ENCODE measurements at places on chromosomes 13 and 19. TPM values are rescaled to one million over a fixed set of nuclear protein-coding genes. Genes with fewer than 3 reads are reported as not detected.

Gene PPP1R13L
- polyA plus RNA-seq, result 14.9 TPM

Gene ATP8A2
- 13.2 TPM for polyA plus RNA-seq

Gene VSTM1
- polyA plus RNA-seq, result not detected

Gene COL4A2
- polyA plus RNA-seq, result 384 TPM

Gene LGALS7
- polyA plus RNA-seq, result not detected

Gene SEMA6B
- 2.1 TPM for polyA plus RNA-seq

Gene GNG14
- polyA plus RNA-seq, result 0.55 TPM

DNA sequence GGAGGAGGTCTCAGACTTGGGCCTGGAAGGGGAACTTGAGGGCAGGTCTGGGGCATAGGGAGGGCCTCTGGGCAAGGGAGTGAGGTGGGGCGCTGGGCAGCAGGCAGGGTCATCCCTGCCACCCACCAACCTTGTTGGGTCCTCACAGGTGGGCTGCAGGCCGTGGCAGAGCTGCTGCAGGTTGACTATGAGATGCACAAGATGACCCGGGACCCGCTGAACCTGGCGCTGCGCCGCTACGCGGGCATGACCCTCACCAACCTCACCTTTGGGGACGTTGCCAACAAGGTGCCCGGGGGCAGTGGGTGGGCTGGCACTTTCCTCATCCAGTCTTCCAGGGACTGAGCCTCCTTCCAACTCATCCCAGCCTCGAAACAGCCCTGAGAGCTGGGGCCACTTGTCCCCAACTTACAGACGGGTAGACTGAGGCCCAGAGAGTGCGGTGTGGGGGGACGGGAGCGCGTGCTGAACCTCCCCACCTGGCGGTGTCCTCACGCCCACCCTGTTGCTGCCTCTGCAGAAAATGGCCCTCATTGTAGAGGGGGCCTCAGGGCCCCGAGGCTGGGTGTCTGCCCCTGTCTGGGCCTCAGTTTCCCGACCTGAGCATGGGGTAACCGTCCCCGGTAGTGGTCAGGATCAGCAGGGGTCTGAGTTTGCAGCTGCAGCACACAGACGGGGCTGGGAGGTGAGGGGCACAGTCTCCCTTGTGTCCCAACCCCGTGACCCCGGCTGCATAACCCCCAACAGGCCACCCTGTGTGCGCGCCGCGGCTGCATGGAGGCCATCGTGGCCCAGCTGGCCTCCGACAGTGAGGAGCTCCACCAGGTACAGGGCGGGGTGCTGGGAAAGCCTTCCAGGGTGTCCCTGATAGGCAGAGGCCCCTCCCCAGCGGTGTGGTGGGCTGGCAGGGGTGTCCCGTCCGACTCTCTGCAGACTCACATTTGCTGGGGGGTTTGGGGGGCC, 10.4 kb downstream of the APC2 start:
- peaks cover 57% of the 10 kb centered on the region for H3K27me3 ChIP-seq
- no peaks in the 10 kb centered on the region for H3K4me1 ChIP-seq
- H3K36me3 ChIP-seq, result peaks cover 14% of the 10 kb centered on the region

GRCh38 chr19:2343289-2343982, 15.0 kb downstream of the SPPL2B start:
- no peaks in the 10 kb centered on the region for H3K27me3 ChIP-seq
- DNase-seq, result no peak
- H3K4me3 ChIP-seq, result no peak overlapping the region

GRCh38 chr13:30093236-30093635, 214.1 kb downstream of the KATNAL1 start:
- no peaks in the 10 kb centered on the region for H3K4me1 ChIP-seq
- H3K27me3 ChIP-seq, result no peaks in the 10 kb centered on the region
- no peak overlapping the region for H3K4me3 ChIP-seq
- DNase-seq, result no peak

DNA sequence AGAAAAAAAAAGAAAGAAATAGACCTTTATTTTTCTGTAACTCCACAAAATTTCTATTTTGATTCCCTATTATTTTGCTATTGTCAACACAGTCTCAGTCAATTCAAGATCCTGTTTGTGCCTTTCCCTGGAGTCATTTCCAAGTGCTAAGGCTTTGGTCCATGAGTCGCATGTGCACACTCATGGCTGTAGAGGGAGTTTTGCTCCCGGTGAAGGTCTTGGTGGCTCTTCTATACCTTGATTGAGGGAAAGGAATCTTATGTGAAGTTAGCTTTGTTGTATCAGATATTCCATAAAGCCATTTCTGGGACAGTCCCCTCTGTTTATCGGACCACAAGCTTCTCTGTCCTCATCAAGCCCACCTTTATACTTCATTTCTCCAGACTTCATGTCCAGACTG, 58.7 kb upstream of the ALOX5AP start:
- DNase-seq, result no peak
- H3K36me3 ChIP-seq, result no peaks in the 10 kb centered on the region
- H3K4me1 ChIP-seq, result peaks cover 7% of the 10 kb centered on the region
- no peaks in the 10 kb centered on the region for H3K27me3 ChIP-seq

GRCh38 chr19:58042495-58043340, 8.9 kb downstream of the ZSCAN1 start:
- no peak overlapping the region for H3K27ac ChIP-seq
- DNase-seq, result no peak
- H3K4me3 ChIP-seq, result no peak overlapping the region
- no peaks in the 10 kb centered on the region for H3K36me3 ChIP-seq

GRCh38 chr19:46066471-46066870, 25.7 kb upstream of the IGFL4 start:
- no peak for DNase-seq
- H3K4me3 ChIP-seq, result no peak overlapping the region
- H3K4me1 ChIP-seq, result no peaks in the 10 kb centered on the region
- H3K27me3 ChIP-seq, result peaks cover 67% of the 10 kb centered on the region
- H3K36me3 ChIP-seq, result no peaks in the 10 kb centered on the region
